Renal cortex interstitium (tissue), 15 donors: ENCODE measurements at places on chromosomes 2 and 18.

DNA sequence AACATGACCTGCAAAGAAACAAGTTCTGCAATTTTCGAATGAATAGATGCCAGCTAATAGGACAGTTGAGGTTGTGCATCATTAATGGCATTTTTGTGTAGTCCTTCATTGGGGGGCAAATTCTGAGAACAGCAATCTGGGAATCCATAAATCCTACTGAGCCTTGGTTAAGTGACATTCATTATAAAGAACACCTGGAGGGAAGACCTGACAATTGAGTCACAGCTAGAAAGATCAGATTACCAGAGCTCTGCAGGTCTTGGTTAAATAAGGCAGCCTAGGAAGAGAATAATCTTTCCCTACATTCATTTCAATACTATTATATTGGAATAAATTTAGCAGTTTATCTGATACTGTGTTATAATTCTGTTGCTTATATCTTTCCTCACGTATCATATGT is 14.3 kb downstream of the KCNH7 start:
- DNase-seq, result no peak

DNA sequence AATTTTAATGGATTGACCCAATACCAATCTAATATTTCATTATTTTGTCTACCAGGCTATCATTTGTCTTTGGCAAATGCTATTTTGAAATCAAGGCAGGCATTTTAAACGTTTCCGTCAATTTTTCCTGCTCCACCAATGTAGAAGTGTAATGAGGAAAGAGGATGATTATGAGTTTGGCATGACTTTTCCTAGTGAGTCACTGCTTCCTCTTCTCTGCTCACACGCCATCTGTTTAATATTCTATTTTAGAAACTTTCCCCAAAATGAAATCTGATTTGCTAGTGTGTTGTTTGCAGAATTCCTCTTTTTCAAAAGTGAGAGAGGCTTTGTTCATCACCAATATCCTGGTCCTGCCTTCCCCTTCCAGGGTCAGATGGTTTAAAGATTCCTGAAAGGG is 42.5 kb upstream of the PID1 start:
- DNase-seq, result no peak

DNA sequence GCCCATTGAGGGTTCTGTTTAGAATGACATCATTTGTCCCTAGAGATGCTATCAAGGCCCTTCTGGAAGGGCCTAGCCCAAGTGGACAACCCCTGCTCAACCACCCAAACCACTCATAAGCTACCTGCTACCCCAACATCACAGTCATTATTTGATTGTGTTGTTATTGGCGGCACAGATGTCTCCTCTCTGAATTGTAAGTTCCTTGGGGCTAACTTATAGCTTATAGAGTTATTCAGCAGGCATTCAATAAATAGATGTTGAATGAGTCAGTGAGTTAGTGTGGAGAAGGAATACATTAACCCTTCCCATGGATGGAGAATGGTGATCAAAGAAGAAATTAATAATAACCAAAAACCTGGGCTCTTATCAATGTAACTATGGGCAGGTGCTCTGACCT is 80.0 kb downstream of the ACAA2 start:
- no peak for DNase-seq

GRCh38 chr2:60519231-60519863 is 34.1 kb downstream of the BCL11A start:
- DNase-seq, result no peak

GRCh38 chr2:175175320-175175719 is 6.2 kb downstream of the ATP5MC3 start:
- no peak for DNase-seq

DNA sequence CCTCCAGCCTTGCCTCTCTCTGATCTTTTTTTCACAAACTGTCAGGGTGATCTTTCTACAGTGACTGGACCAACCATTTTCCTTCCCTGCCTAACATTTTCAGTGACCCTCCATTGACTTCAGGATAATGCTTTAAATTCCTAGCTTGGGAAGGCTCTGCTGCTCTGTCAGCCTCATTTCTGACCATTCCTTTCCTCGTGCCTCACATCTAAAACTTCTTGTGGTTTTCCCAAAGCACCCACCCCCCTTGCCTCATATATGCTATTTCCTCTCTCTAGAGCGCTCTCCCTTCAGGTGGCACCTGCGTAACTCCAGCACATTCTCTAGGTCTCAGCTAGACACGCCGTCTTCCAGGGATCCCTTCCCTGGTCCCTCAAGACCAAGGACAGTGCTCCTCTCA is 37.2 kb downstream of the DRC1 start:
- no peak for DNase-seq

GRCh38 chr2:167471734-167472133 is 583.5 kb downstream of the XIRP2 start:
- no peak for DNase-seq

GRCh38 chr2:128196026-128196425 is 105.0 kb downstream of the UGGT1 start:
- DNase-seq, result no peak

DNA sequence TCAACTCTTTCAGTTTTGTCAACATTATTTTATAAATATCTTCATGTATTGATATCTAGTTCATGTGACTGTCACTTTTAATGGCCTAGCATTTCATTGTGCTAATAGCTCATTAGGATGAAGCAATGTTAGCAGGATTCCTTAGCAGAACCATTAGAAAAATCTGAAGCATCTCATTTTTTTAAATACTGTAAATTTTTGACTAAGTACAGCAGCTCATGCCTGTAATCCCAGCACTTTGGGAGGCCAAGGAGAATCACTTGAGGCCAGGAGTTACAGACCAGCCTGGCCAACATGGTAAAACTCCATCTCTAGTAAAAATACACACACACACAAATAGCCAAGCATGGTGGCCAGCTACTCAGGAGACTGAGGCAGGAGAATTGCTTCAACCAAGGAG is 15.6 kb upstream of the ANTXR1 start:
- DNase-seq, result no peak

- DNase-seq, result no peak
Observed at GRCh38 chr2:8154270-8154669, 527.6 kb upstream of the ID2 start.

DNA sequence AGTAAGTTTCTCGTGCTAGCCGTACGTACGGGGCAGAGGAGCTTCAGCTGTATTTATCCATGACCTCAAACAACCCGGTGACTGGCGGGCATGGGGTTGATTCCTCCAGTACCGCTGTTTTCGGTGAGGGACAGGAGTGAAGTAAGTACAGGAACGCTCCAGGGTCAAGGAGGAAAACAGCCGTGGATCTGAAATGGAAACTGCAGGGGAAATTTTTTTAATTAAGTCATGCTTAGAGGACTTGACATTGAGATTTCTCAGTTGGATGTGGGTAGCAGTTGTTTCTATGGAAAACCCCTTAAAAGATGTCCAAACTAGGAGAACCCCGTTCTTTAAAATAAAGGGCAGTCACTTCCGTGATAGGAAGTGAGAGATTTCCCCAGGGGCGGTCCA is 1.2 kb downstream of the RAB12 start:
- DNase-seq, result no peak

DNA sequence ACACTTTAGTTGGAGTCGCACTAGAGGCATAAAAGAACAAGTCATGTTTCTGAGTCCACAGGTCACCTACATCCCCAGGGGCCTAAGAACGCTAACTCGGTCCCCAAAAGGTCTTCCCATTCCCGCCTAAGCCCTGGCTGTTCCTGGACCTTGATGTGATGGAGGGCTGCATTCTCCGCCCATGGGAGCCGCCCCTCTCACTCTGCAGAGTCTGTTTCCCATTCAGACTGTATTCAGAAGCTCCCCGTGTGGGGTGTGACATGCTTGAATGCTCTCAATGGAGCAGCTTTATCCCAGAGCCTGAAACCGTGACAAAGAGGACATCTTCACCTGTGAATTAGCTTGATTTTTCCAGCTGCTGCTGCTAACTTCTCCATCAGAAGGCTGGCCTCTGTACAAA is 319.0 kb upstream of the KLHL29 start:
- DNase-seq, result no peak

DNA sequence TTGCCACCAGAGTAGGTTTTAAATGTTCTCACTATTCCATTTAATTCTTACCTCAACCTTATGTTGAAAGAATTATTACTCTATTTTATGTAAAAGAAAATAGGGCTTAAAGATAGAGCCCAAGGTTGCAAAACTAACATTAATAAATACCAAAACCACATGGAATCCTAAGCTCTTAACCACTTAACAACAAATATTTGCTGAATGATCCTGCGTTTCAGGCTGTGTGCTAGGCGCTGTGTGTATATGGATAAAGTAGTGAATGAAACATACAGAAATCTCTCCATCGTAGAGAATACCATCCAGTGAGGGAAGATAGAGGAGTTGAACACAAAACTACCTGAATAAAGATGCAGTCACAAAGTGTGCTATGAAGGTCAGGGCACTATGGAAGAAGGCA is 485.1 kb downstream of the THSD7B start:
- DNase-seq, result no peak

- no peak for DNase-seq
Observed at GRCh38 chr2:174325373-174326160, 9.2 kb upstream of the SP9 start.

- no peak for DNase-seq
Observed at GRCh38 chr2:52502476-52502860, 1265.1 kb upstream of the CHAC2 start.

GRCh38 chr18:22813648-22814328 is 119.3 kb upstream of the RBBP8 start:
- DNase-seq, result no peak

GRCh38 chr2:136342138-136342537 is 224.2 kb upstream of the CXCR4 start:
- no peak for DNase-seq

DNA sequence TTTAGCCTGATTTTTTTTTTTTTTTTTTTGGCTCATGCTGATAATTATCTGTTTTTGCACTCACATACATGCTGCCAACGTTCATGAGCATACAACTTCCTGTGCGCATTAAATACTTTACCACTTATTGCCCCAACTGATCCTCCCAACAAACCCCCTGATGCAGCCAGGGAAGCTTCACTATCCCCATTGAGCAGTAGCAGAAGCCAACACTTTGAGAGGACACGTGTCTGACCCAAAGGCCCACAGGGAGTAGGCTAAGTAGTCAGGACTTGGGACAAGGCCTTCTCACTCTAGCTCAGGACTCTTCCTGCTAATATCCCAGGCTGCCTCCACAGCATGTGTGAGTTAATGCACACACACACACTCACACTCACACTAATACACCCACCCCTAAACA is 36.2 kb upstream of the MAT2A start:
- no peak for DNase-seq

DNA sequence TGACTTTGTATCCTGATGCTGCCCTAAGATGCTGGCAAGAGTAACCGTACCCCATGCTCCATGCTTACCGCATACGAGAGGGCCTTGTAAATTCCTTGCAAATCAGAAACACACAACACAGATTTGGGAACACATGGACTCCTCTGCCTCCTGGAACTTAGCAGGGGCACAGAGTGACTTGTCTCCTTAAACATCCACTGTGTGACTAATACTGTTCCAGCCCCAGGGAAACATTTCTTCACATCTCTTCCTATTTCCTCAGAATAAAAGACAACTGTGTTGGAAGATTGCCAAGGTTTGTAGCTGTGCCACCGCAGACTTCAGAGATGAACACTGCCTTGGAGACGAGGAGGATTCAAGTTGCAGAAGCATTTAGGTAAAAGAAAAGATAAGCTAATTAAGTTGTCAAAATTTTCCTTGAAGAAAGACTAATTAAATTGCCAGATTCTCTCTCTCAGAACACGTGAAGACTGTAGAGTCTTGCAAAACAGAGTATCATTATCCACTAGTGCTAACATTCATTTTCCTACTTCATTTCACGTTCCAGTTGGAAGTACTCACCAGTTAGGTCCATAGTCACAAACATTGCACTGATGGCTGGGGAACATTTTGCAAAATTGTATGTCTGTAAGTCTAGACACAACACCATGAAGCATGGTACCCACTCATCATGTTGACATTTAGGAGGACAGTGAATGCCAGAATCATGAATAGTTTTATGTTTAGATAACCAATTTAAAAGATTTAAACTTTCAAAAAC is 188.8 kb downstream of the TSN start:
- DNase-seq, result no peak

DNA sequence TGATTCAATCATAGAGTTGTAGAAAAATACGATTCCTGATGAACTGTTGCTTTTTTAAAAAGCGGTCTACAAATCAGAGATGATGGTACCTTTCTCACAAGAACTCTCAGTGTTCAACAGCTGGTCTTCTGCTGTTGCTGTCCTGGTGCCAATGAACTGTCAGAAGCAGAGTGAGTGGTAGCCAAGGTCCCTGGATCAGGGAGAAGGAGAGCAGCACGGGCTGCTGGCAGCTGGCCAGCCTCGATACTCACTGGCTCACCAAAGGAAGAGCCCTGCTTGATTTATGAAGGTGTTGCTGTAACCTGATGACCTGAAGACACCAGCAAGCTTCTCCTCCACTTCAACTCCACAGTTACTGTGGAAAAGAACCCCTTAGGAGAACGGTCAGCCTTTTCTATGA is 300.8 kb upstream of the SOX11 start:
- no peak for DNase-seq

DNA sequence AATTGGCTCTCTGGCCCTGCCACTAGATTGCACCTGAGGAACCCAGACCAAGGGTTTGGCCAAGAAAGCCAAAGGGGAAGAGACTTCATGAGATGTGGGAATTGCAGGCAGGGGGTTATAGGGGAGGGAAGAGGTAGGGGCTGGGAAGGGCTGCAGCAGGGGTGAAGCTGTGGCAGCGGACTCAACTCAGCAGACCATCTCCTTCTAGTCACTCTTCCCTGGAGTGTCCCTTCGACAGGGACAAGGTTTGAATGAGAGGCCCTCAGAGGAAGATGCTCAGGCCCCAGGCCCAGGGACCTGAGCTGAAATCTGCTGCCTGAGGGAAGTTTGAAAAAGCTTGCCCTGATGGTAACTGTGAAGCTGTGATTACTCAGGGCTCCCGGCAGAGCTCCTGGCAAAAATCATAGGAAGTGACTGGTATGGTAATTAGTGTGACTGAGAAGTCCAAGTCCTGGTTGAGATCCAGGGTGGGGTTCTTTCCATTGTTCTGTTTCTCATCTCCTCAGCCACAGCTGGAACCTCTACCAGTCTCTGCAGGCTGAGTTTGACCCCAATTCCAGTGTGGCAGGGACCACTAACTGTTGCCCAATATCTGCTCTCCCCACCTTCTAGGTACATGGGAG is 300.9 kb downstream of the CYP26B1 start:
- no peak for DNase-seq

DNA sequence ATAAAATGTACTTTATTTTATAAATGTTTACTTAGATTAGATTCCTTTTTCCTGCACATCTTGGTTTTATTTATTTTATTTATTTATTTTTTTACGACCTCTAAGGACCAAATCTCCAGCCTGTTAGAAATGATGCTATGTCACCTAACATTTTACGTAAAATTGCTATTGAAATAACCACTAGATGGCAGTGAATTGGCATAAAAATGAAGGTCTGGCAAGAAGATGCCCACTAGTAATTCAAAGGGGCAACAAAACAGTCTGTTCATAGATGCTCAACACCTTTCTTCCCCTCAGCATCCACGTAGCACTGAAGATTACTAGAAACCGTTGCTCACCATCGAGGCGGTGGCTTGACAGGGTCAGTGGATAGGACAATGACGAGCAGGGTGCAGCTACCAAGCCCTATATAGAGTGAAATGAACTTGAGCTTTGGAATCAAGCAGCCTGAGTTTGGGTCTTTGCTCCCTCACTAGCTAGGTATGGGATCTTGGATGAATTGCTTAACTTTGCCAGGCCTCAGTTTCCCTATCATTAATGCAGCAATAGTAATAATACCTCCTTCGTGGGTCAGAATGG is 128.7 kb upstream of the L3MBTL4 start:
- no peak for DNase-seq

GRCh38 chr2:124563426-124563825 is 538.3 kb downstream of the CNTNAP5 start:
- DNase-seq, result no peak

- no peak for DNase-seq
Observed at GRCh38 chr18:75818383-75818782, 390.9 kb upstream of the SMIM21 start.

- DNase-seq, result no peak
Observed at GRCh38 chr2:127220102-127220767, at the start of gene CYP27C1. Gene CYP27C1 (minus strand): TSS chr2:127220299. CDS start chr2:127220270, 29 bp downstream.
